ENCODE measurements at places on chromosomes 5 and 9.

DNA sequence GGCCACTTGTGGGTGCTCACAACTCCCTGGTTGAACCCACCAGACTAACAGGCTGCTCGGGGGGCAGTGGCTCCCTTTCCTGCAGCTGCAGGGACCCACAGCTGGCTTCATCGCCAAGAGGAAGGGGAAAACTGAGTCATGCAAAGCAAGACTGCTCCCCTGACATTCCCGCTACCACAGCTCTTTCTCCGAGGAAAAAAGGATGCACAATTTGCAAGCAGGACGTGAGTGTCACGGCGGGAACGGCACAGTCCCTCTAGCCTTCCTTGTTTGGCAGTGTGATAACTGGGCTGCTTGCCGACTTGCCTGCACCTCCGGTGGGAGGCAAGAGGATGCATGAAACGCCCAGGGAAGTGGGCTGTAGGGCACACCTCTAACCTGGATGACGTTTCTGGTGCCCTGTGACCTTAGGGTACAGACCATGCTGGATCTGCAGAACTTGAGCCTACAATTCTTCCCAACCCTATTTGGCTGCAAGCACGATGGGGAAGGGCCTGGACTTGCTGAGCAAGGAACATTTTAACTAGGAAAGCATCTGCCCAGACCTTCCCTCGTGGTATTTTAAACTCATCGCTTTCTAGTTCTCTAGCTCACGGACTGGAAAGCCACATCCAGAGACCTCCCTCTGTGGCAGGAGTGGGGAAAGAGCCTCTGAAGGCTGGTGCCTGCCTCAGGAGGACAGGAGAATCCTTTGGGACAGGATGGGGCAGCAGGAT lies 7.8 kb downstream of the SH3PXD2B start:
- no peak for DNase-seq

DNA sequence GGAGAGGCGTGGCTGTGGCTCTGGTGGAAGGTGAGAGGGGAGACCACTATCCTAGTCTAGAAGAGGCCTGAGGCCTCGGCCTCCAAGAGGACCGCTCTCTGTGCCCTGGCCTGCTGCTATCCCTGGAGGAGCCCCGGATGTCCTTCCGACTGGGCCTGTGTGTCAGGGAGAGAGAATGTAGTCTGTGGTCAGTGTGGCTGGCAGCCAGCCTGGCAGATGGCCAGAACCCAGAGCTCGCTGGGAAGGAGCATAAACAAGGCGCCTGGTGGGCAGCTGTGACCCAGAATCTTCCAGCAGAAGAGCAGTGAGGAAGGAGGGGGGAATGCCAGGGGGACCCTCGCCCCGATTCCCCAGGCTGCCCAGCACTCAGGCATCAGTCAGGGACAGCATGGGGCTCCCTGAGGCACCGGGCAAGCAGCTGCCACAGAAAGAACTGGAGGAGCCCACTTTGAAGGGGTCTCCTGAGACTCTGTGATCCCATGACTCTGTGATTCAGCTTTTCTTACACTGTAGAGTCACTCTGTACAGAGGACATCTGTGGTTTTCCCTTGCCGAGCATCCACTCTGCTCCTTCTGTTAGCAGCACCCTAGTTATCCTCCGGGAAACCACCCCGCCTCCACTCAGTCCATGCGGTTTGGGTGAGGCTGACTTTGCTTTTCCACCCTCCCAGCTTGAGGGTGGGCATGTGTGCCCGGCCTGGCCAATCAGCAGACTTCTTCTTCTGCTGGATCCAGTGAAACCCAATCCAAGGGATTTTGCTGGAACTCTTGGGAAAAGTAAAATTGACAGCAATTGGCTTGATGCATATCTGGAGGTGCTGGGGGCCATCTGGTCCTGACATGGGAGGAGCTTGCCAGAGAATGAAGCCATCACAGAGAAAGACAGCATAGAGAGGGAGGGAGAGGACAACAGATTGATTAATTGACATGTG lies 46.2 kb upstream of the PWWP2A start:
- peak; percentile 59 for DNase-seq

DNA sequence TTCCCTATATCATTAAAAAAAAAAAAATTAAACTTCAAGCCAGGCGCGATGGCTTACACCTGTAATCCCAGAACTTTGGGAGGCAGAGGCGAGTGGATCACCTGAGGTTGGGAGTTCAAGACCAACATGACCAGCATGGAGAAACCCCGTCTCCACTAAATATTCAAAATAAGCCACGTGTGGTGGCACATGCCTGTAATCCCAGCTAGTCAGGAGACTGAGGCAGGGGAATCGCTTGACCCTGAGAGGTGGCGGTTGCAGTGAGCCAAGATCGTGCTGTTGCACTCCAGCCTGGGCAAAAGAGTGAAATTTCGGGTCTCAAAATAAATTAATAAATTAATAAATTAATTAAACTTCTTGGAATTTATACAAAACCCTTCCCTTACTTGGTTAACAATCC lies 358.6 kb upstream of the CDH9 start:
- no peak for DNase-seq

- DNase-seq = no peak
Observed at GRCh38 chr5:33369485-33370465, 71.0 kb upstream of the TARS1 start.

GRCh38 chr9:129879103-129879699 lies 43.9 kb downstream of the USP20 start:
- DNase-seq = no peak

DNA sequence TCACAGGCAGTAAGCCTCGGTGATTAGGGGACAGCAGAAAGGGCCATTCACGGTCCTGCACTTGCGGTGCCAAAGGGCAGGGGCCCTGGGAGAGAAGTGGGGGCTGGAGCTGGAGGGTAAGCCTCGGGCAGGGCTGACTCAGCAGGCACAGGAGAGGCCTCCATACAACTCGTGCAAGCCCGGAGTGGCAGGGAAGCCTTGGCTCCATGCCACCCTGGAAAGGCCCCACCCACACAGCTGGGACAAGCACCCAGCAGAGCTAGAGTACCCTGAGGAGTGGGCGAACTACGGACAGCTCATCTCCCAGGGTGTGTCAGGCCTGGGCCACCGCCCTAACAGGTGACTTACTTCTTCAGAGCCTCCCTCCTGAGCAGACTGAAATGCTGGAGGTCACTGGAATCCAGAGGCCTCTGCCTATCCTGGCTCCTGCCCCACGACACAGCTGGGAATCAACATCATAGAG lies 5.6 kb upstream of the CAMK2A start:
- DNase-seq = peak; percentile 54

GRCh38 chr5:180988592-180988991 lies at the start of gene BTNL3:
TSS of gene BTNL3 (plus strand) at chr5:180988846. CDS start at chr5:180989029, 183 bp downstream.
- DNase-seq = no peak

- DNase-seq = no peak
Observed at GRCh38 chr5:139812836-139813805, 17.5 kb downstream of the PSD2 start.

- DNase-seq = peak; percentile 77
Observed at GRCh38 chr9:551986-552929, 289.2 kb upstream of the DMRT1 start.

GRCh38 chr5:39137819-39138451 lies 63.7 kb upstream of the RICTOR start:
- DNase-seq = no peak

- DNase-seq = no peak
Observed at GRCh38 chr9:22244139-22245011, 202.2 kb upstream of the DMRTA1 start.

- DNase-seq = no peak
Observed at GRCh38 chr9:34362614-34363214, 14.0 kb downstream of the MYORG start.

- peak; percentile 82 for DNase-seq
Observed at GRCh38 chr5:138032028-138032571, 779 bp downstream of the FAM13B start.

DNA sequence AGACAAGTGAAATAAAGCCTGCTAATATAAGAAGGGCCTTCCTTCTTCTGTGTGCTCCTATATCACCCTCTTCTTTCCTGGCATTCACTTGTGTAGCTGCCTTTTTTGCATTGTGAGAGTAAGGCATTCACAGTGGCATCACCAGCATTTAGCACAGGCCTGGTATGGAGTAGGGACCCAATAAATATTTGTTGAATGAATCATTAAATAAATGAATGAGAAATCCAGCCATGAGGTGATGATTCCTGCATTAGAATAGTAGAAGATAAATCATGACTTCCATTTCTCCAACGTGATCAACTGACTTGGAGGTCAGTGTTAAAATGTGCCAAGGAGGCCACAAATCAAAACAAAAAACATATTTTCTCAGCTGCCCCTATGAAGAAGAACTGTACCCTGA lies 3.9 kb downstream of the PLPPR1 start:
- no peak for DNase-seq

- peak; percentile 37 for DNase-seq
Observed at GRCh38 chr5:994821-995220, 13.8 kb upstream of the NKD2 start.

GRCh38 chr5:99141534-99142128 lies 212.8 kb upstream of the CHD1 start:
- DNase-seq = no peak

GRCh38 chr5:44385291-44385900 lies 3.8 kb downstream of the FGF10 start:
- DNase-seq = peak; percentile 69

- peak; percentile 34 for DNase-seq
Observed at GRCh38 chr5:87924436-87924835, 344.2 kb downstream of the TMEM161B start.

- DNase-seq = no peak
Observed at GRCh38 chr5:80072103-80073073, 37.2 kb downstream of the THBS4 start.

GRCh38 chr9:135488527-135488926 lies 8.9 kb downstream of the PPP1R26 start:
- no peak for DNase-seq

GRCh38 chr9:25684321-25684720 lies 6.1 kb upstream of the TUSC1 start:
- DNase-seq = no peak

DNA sequence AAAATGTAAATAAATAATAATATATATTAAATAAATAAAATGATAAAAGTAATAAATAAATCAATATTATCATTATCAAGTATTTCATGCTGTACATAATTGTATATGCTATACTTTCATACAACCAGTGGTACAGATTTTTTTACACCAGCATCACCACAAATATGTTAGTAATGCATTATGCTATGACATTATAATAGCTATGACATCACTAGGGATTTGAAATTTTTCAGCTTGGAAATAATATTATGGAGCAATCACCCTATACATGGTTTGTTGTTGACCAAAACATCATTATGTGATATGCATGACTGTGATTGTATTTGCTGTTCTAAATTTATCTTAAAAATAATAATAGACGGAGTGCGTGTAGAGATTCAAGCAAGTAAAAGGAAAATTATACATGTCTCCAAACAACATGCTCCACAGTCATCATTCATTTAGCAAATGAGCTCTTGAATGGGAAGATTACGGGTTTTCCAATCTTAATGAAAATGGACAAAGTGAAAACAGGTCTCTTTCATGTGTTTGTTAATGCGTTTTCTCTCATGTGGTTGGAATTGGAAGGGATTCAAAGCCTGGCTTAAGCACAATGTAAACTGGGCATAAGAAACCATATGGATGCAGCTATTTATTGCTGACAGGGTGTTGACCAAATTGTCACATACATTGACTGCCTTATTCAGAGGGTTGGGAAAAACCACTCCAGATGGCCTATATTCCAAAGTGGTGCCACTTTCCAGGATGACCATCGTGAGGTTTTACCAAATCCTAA lies 643.0 kb upstream of the RGMB start:
- no peak for DNase-seq

DNA sequence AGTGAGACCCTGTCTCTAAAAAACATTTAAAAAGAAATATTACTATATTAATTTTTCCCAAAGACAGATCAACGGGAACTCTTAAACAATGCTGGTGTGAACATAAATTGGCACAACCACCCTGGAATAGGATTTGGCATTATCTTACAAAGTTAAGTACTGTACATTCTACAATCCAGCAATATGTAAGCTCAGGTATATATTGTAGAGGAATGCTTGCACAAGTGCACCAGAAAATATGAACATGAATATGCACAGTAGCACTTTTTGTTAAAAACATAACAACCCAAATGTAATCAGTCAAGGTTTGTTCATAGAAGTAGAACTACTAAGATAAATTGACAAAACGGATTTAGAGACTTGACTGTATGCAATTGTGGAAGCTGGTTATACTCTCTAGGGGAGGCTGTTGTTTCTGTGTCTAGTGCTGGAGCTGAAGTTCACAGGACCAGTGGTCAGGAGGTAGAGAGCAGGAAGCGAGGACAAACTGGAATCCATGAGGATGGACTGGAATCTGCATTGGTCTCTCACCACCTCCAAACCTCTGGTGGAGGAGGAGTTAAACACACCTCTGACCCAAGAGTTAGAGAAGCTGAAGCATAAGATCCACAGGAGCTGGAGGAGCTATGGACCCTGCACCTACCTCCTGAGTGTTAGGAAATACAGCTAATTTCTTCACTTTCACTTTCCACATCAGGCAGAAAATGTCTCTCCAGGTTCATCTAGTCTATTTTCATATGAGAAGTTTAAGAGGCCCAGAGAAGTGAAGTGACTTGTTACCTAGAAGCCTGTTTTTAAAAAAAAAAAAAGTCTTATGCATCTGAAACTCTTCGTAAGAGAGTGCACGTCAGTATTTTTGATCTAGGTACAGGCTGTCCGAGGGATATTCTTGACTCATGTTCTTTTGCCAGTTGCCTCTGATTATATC lies 20.3 kb upstream of the RIC1 start:
- DNase-seq = no peak

DNA sequence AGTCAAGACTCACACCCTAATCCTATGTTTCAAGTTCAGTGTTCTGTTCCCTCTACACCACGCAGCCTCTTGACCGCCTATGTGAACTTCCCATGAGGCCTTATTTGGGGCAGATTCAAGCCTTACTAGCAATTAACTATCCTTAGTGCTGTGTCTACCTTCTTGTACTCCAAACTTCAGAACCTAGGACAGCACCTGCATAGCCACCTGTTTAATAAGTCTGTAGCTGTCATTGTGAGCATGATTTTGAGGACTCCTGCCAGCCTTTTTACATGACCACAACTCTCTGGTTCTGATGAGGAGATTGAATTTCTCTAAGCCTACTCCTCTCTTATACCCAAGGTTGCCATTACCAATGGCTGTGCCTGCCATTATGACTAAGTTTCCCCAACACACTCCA lies 50.8 kb upstream of the PCSK1 start:
- peak; percentile 3 for DNase-seq

DNA sequence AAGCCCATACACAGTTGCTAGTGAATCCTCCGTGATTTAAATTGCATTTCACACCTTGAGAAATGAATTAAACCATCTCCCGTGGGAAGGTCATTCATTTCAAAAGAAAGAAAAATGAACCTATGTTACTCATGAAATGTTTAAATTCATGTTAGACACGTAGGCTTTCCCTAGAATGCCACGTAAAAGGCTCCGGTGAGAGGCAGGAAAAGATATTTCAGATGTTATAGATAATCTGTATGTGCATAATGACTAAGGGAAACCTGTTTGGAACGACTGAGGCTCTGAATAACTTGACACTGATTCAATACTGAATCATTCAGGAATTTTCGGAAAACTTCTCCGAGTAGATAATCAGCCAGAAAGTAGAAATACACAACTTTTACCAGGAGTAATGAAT lies 134.3 kb upstream of the ICE1 start:
- DNase-seq = no peak

GRCh38 chr5:68033961-68034571 lies 181.5 kb upstream of the PIK3R1 start:
- DNase-seq = no peak

GRCh38 chr9:135476561-135477355 lies 2.8 kb upstream of the PPP1R26 start:
- no peak for DNase-seq

- no peak for DNase-seq
Observed at GRCh38 chr5:90020575-90021538, 388.7 kb downstream of the CETN3 start.

- no peak for DNase-seq
Observed at GRCh38 chr9:104911032-104911607, 16.8 kb downstream of the ABCA1 start.
